ENCODE measurements at places on chromosomes 2 and 18. TPM values are rescaled to one million over a fixed set of nuclear protein-coding genes. Genes with fewer than 3 reads are reported as not detected.

Gene MARCHF4
- total RNA-seq: 6.8 TPM

DNA sequence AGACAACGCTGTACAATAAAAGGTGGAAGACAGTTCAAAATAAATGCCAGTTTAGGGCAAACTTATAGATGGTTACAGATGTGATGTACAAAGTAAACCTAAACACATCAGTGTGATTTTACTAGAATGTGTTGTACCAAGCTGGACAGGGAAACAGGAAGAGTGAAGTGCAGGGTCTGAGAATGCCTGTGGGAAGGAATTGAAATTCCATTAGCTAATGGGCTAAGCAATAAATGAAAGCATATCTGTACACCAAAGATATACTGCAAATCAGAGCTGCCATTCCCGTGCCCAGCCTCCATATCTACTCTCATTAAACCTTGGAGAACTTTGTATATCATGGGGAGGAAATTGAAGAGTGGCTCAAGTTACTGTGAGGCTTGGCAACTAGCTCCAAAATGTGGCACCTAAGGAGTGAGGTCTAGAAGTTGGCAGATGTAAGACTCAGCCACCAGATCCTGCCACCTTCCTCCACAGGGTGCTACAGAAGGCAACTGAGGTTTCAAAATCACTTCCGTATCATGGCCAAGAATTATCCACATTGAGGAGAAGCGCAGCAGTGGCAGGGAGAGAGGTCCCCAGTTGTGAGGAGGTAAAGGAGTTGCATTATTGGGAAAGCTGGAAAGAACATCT, 277.8 kb downstream of the TCF4 start:
- no peak for ATAC-seq

GRCh38 chr18:32552421-32553030, 81.8 kb upstream of the GAREM1 start:
- no peak for ATAC-seq

GRCh38 chr2:239401881-239402233, 1.0 kb upstream of the HDAC4 start:
- ATAC-seq: no peak

GRCh38 chr2:9735335-9735734, 104.5 kb upstream of the YWHAQ start:
- no peak for ATAC-seq

DNA sequence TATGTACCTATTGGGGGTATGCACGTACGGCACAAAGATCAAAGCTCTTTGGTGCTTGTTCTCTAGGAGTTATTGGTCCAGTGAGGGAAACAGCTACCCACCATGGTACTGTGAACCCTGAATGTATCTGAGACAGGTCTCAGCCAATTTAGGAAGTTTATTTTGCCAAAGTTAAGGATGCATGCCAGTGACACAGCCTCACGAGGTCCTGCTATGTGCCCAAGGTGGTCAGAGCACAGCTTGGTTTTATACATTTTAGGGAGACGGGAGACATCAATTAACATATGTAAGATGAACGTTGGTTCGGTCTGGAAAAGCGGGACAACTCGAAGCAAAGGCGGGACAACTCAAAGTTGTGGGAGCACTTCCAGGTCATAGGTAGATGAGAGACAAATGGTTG, 75.8 kb downstream of the SOWAHC start:
- ATAC-seq: no peak

DNA sequence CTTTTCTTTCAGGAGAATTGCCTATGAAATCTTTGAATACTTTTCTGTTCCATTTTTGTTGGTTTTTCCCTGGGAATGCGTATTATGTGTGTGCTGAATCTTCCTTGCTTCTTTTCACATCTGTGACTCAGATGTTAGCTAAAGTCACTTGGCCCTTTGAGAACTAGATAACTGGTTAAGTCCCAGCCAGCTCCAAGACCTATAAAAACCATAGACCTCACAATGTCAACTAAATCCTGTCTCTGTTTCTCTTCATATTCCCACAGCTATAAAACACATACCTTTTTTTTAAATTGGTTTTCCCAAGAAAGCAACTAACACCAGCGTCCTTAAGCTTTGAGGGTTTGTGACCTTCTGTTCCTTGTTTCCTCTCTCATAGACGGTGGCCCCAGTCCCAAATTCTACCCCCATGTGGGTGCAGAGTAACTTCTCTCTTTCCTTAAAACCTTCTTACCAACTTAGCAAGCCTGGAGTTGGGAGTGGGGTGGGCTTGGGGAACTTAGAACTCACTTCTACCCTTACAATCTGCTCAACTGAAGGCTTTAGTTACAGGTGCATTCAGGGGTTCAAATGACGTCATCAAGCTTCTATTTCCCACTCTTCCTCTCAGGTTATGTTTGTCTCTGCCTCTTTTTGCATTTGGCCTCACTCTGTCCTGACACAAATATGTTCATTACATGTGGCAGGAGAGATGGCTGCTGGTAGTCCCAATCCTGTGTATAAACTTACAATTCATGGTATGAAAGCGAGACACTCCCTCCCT, 58.1 kb upstream of the TGIF1 start:
- ATAC-seq: no peak

- no peak for ATAC-seq
Observed at GRCh38 chr2:111668274-111668616, 215.7 kb downstream of the ANAPC1 start.

Gene CNDP1
- total RNA-seq: 0.18 TPM
